ENCODE measurements at places on chromosomes 4 and X. TPM values are rescaled to one million over a fixed set of nuclear protein-coding genes. Genes with fewer than 3 reads are reported as not detected.

The MAP9 gene
- 17.1 TPM for total RNA-seq

The MXRA5 gene
- 0.65 TPM for total RNA-seq

The UBA6 gene
- total RNA-seq: 149 TPM

The TMPRSS11E gene
- total RNA-seq: not detected

The PDZD11 gene
- total RNA-seq: 42.8 TPM

The HTR2C gene
- total RNA-seq: not detected

The NXT2 gene
- 6.8 TPM for total RNA-seq

The C4orf54 gene
- total RNA-seq: not detected

The OPN1MW3 gene
- not detected for total RNA-seq

The USP17L15 gene
- not detected for total RNA-seq

The TRIM61 gene
- total RNA-seq: 3.0 TPM

The SULT1E1 gene
- 10.7 TPM for total RNA-seq

The CSAG2 gene
- total RNA-seq: not detected

The ADH7 gene
- not detected for total RNA-seq

The DDX53 gene
- total RNA-seq: not detected

The GABRA4 gene
- total RNA-seq: not detected

The MMRN1 gene
- total RNA-seq: 1.4 TPM

The DUX4 gene
- not detected for total RNA-seq

The PPP2R3B gene
- 8.8 TPM for total RNA-seq

The TRIM75 gene
- not detected for total RNA-seq

The TCEAL7 gene
- 31.7 TPM for total RNA-seq

The RWDD4 gene
- 18.1 TPM for total RNA-seq

The SPANXA2 gene
- not detected for total RNA-seq

The GRK4 gene
- total RNA-seq: 5.7 TPM

The PDCL2 gene
- not detected for total RNA-seq

The GJB1 gene
- not detected for total RNA-seq

The MAPK10 gene
- 8.8 TPM for total RNA-seq

The LEF1 gene
- not detected for total RNA-seq

The CACNA1F gene
- total RNA-seq: not detected

The GC gene
- total RNA-seq: not detected

The FAM236B gene
- total RNA-seq: not detected

The TMEM154 gene
- 0.33 TPM for total RNA-seq

The SPACA5 gene
- not detected for total RNA-seq

The PAPSS1 gene
- total RNA-seq: 61.1 TPM

The SPANXN4 gene
- not detected for total RNA-seq
